ENCODE measurements at places on chromosomes 7 and 10.

DNA sequence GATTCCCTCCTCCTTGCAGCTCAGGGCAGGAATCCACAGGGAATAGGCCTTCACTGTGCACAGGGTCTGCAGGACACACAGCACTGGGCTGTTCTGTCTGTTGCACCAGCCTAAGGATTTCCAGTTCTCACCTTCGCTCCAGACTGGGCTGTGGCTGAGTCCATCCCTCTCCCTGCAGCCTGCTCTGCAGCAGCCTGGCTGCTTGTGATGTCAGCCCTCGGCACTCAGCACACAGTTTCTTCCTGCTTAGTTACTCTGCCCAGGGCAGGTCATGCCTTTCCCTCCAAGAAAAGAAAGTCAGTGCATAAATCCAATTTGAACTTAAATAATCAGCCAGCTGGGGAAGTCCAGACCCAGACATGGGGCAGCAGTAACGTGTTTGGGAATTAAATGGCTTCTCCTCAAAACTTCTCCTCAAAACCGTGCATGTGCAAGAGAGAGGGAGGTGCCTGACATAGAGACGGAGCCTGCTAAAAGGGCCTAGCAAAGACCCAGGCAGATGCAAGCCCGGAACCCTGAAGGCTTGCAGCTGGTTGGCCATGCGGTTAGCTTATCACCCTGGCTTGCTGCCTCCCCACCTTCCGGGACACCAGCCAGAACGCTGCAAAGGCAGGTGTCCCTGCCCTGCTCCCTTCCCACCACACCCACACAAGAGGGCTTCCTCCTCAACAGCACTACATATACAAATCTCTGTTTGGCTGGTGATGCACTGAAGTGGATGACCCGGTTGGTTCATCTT, 10.9 kb upstream of the GDF2 start:
- DNase-seq = no peak

DNA sequence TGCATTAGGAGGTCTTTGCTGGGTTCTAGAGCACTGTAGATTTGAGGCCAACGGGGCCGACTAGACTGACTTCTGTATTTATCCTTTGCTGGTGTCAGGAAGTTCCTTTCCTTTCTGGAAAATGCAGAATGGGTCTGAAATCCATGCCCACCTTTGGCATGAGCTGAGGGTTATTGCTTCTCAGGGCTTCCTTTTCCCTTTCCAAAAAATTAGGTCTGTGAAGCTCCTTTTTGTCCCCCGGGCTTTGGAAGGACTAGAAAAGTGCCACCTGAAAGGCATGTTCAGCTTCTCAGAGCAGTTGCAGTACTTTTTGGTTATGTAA, 675 bp downstream of the IL6 start:
- DNase-seq = no peak

DNA sequence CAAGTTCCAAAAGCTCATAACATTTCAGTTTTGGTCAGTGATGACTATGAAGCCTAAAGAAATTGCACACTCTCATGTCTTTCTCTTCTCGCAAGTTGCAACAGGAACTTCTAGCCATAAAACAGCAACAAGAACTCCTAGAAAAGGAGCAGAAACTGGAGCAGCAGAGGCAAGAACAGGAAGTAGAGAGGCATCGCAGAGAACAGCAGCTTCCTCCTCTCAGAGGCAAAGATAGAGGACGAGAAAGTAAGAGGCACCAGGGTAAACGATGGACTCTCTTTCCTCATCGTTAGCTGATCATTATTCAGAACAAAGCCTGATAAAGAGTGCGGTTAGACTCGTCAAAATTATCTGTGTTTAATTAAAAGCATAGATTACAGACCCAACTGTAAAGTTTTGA, 94.7 kb downstream of the HDAC9 start:
- no peak for DNase-seq

GRCh38 chr7:15043931-15044330, 141.4 kb upstream of the DGKB start:
- DNase-seq = no peak

- no peak for DNase-seq
Observed at GRCh38 chr10:5517546-5517945, 7.2 kb upstream of the CALML3 start.

GRCh38 chr7:114405427-114405826, 9.2 kb upstream of the FOXP2 start:
- no peak for DNase-seq

DNA sequence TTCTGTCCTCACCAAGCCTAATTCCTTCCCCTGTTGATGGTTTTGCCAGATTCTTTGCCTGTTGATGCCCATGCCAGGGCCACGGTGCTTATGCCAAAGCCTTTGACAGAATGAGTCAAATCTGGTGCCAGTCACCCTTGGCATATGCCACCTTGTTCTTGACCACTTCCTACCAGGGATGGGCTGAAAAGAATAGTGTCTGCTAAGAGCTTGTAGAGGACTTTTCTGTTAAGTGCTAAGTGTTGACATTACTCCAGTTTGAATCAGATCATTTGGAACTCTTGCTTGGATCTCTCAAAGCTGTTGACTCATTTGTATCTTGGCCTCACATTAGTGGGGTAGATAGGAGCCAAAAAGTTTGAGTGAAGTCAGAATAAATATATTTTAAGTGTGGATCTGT, 661.2 kb downstream of the AUTS2 start:
- peak; percentile 73 for DNase-seq

DNA sequence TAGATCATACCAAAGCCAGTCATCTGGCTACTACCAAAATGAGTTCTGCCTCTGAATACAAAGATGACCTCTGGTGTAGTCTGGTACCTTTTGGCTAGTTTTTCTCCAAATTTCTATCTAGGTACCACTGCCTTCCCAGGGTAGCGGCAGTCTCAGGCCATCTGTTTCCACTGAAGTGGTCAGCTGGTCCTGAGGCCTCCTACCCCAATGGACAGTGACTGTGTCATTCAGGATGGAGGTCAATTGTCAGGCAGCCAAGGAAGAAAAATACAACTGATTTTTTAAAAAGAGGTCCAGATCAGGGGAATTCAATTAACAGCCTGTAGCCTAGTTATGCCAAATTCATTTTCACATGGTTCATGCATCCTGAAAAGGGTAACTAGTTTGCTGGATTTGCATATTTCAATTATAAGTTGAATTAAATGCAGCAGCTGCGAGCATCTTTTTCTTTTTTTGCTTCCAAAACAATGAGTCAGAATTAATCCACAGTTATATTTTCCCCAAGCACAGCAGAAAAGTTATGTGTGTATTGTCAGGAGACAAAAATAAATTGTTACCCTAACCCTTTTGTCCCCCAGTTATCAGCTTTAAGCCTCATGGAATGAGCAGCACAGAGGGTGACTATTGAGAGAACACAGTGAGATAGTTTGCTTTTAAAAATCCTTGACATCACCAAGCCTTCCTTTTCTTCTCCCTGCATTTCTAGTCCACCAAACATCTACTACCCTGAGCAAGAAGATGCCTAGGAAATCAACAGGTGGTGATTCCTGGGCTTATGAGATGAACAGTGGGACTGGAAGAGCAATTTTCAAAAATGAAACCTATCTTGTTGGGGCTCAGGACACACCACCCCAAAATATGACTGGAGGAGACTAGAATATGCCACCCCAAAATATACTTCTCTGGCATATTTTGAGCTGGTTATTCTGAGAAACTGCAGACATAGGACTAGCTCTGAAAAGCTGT, 27.7 kb downstream of the BCCIP start:
- no peak for DNase-seq

DNA sequence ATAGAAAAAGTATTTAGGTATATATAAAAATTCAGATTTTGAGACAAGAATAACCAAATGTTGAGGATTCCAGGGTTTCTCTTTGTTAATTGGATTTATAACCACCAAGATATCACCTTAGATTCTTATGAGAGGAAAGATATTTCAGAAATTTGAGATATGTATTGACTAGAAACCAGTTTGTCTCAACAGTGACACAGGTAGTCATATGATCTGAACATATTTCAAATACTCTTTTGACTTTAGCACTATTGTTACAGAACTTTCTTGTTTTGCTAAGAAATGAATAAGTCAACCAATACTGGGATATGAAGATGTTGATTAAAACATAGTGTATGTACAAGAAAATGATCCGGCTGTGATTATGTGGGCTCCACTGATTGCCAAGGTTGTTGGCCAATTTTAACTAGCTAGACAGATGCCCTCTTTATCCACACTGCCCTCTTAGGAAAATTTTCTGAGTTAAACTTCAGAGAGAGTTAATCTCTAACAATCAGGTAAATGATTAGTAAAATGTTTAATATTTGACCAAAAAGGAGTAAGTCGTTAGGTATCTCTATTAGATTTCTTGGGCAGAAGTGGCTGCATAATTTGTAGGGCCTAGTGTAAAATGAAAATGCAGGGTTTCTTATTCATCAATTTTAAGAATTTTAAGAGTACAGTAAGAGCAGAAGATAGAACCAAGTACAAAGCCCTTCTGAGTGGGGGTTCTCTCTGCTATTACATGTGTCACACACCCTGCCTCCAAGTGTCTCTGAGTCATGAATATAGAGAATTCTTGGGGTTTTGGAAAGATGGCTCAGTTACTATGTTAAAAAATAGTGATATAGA, 376.0 kb downstream of the TFEC start:
- DNase-seq = no peak

DNA sequence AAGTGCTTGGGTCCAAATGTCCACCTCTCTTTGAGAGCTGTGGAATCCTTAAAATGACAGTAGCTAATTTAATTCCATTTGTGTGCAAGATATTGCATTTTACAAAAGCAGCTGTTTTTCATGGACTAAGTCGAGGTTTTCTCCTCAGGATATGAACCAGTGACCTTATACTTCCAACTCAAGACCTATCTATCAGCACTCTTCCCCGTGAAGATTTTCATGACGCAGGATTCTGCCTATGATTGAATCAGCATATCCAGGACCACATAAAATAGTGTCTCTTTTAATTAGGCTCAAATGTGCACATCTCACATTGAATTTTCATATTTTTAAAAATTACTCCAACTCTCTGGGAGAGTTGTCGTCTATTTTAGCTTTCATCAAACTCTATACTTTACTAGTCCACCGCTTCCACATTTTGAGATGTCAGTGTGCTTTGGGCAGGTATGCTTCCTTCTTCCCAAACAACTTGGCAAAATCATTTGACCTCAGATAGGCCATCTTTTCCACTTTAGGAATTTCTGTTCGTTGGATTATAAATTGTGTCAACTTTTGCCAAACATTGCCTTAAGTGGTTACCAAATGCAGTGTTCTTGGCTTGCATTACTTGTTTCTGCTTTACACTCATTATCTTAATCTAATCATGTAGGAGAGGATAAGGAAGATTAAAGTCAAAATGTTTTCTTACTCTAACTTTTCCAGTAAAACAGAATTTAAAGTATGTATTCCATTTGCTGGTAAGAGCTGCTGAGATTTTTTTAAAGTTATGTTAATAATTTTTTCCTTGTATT, 39.4 kb downstream of the SEMA3A start:
- DNase-seq = no peak

DNA sequence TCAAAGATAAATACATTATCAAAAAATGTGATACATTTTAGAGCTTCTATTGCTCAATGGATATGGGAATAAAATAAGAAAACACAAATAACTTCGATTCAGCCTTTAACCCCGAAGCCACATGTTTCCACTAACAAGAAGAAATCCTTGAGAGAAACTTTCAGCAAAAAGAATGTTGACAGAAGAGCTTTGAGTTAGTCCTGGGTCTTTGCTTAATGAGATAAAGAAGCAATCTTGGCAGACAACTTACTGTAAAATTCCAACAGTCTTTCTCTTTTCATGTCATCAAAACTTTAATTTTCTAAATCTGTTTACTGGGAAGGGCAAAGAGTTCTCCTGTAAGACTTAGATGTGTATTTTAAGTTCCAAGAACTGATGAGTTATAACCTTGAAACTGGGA, 810.2 kb downstream of the CNTNAP2 start:
- DNase-seq = no peak
